GM12878 (cell line): ENCODE measurements at places on chromosomes 2 and 18. TPM values are rescaled to one million over a fixed set of nuclear protein-coding genes. Genes with fewer than 3 reads are reported as not detected.

- no peak for DNase-seq
Measured at GRCh38 chr2:204023088-204023487, 86.5 kb downstream of the ICOS start.

GRCh38 chr2:120109186-120110061 is 96.5 kb downstream of the EPB41L5 start:
- peak; percentile 19 for DNase-seq

GRCh38 chr2:126764686-126765265 is 108.8 kb downstream of the GYPC start:
- no peak for DNase-seq

- no peak for DNase-seq
Measured at GRCh38 chr18:10114717-10115463, 201.1 kb downstream of the VAPA start.

- no peak for DNase-seq
Measured at GRCh38 chr2:36489281-36489680, 108.7 kb downstream of the FEZ2 start.

GRCh38 chr2:62672601-62673000 is 32.9 kb upstream of the EHBP1 start:
- DNase-seq, result no peak

DNA sequence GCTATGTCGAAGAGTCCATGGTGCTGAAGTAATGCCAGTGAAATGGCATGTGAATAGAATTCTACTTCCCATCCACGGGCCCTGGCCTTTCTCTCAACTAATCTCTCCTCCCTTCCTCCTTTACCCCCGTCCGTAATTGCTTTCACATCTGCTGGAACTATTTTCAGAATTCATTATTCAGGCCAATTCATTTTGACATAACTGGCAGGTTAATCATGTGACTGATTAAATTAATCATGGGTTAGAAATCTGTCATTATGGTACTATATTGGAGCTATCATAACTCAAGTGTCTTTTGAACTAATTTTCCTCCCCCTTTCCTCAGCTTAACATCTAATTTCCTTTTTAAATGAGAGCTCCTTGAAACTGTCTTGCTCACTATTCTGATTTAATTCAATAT is 66.9 kb downstream of the ZDBF2 start:
- no peak for DNase-seq

- no peak for DNase-seq
Measured at GRCh38 chr2:33104726-33105125, 158.0 kb downstream of the LTBP1 start.

- no peak for DNase-seq
Measured at GRCh38 chr18:54775686-54776085, 52.6 kb upstream of the RAB27B start.

DNA sequence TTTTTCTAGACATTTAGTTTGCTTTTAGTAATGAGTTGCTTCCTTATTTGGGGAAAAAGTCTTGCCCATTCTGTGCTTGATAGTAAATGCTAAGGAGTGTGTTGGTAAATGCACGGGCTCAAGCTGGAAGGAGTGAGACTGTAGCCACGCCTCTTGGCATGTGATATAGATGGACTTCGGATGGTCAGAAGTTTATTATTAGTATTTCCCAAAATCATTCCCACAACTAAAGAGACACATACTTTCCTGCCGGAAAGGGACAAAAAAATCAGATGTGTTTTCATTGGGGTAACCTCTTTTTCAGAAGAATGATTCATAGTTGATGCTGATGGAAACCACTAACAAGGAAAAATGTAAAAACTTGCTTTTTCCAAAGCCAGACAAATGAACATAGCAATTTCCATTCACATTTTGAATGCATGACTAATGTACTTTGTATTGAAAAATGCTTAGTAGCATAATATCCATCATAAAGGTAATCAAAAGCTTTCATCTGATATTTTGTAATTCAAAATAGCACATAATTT is 133.2 kb downstream of the ZNF532 start:
- no peak for DNase-seq

- no peak for DNase-seq
Measured at GRCh38 chr2:241733391-241734207, 831 bp upstream of the D2HGDH start.

DNA sequence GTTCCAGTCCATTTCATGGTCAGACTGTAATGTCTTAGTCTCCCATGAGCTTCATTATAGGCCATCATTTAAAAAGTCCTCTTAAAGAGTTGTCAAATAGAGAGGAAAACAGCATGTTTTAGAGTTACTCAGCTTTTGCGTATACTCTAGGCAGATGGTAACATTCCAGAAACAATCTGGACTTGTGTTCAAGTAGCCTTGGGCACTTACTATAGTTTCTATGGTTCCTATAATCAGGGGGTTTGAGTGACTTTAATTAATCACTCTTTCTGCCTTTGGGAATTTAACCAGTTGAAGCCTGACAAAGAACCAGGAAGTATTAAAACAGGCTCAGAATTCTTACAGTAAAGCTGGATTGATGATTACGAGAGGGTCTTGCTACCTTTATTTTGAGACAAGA is 42.1 kb upstream of the SCN7A start:
- no peak for DNase-seq

DNA sequence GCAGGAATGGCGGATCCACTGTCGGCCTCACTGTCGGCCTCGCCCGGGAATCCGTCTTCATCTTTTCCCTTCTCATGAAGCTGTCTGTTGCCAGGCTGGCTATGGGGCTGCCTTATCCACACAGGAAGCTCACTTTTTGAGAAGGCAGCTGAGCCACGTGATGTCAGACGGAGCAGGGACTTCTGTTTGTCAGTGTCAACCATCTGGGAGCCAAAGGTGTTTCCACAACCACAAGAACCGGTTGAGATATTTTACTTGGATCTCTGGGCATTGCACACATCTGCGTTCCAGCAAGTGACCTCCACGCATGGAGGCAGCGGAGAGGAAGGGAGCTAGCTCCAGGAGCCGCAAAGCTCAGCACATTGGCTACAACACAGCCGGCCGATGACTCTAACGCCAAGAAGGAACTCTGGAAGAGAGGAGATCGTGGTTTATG is 27.4 kb upstream of the TAF1B start:
- DNase-seq, result no peak

- DNase-seq, result no peak
Measured at GRCh38 chr18:36580874-36581750, 247.7 kb downstream of the TPGS2 start.

DNA sequence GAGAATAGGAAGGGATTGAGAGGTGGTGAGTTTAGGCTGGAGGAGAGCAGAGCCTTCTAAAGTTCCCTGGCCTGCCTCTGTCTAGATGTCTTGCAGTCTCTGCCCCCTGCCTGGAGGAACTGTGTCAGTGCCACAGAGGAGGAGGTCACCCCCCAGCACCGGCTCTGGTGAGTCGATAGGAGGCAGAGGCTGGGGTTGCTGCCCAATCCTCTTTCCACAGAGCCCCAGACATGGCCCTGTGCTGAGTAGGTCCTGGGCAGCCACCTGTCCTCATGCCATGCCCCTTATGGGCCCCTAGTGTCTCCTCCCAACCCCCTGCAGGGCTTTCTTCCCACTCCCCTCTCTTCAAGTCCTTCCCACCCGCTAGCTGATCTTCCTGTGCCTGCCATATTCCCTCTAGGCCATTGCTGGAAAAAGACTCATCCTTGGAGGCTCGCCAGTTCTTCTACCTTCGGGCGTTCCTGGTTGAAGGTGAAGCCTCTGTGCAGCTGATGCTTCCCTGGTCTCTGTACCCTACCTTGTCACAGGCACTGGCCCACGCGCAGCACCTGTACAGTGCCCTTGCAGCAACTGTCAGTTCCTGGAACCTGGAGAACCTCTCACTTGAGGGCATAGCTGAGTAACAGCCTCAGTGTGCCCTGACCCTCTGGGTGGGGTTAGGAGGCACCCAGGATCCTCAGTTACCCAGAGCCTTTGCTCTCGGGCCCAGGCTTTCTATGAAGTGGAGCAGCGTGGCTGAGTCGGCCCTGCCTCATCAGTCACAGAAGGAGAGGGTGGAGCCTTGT is 13.2 kb upstream of the SLC4A3 start:
- DNase-seq, result no peak

GRCh38 chr2:98027538-98027937 is 31.8 kb upstream of the TMEM131 start:
- DNase-seq, result peak; percentile 67

Gene KIDINS220
- 10.5 and 10.9 TPM in 2 replicates for polyA plus RNA-seq

Gene DYNAP
- not detected in 2 replicates for polyA plus RNA-seq

Gene IL37
- polyA plus RNA-seq, result not detected in 2 replicates

Gene SULT1C4
- polyA plus RNA-seq, result not detected in 2 replicates

Gene MRPS9
- polyA plus RNA-seq, result 65.1 and 65.3 TPM in 2 replicates

Gene MTIF2
- 42.9 and 45.4 TPM in 2 replicates for polyA plus RNA-seq
